Activated CD4-positive, alpha-beta T cell treated with anti-CD3 and anti-CD28 coated beads, Interleukin-2, amount 50 U/mL, for 24 hours (primary cell): ENCODE measurements at places on chromosomes 5 and 9.

DNA sequence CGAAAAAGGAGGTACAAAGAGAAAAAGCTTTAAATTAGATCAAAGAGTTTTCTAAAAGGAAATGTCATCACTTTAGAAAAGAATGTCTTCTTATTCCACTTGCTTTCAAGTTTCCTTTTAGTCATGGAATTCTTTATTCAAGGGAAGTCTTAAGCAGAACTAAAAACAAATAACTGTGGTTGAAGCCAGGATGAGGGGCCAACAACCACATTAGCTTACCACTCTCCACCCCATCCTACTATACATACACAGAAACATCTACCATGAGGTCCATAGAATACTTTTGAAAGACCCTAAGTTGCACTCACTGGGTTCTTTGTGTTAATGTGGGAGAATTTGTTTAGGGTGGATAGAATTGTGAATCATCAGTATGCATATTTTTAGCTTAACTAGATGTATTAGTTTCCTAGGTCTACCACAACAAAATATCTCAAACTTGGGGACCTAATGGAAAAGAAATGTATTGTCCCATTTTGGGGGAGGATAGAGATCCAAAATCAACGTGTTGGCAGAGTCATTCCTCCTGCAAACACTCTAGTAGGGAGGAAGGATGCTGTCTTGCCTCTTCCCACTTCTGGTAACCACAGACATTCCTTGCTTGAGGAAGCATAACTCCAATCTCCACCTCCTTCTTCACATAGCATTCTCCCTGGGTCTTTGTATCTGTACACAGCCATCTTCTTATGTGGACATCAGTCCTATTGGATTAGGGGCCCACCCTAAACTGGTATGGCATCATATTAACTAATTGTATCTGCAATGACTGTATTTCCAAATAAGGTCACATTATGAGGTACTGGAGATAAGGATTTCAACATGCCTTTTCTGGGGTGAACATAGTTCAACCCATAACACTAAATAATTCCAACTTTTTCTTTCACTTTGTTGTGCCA, 239.4 kb downstream of the LURAP1L start:
- no peak for DNase-seq

DNA sequence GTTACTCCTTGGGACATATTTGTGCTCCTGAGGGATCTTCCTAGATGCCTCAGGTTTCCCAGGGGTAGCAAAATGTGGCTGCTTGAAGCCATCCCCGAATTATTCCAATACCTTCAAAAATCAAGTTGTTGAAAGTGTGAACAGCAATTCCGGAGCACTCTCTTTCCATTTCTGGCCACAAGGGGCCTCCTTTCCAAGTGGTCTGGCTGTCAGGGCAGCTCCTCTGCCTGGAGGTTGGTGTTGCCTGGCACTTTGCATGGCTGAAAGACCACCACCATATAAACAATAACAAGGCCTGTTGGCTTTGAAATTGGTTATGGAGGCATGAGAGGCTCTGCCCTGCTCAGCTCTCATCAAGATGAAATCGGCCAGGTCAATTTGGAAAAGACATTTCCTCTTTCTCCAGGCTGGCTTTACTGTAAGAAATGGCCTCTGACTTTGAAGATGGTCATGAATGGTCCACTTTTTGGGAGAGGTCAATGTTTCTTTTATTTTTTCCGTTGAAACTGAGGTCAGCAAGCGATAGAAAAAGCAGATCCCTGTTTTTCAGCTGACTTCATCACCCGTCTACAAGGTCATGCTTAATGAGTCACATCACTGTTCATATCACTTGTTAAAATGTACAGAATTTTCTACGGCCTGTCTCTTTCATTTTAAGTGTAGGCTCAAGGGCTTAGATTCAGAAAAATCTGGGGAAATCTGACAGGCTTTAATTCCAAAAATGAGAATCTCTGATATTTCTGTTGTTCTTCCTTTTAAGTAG, 481.1 kb upstream of the ZNF608 start:
- DNase-seq, result no peak

DNA sequence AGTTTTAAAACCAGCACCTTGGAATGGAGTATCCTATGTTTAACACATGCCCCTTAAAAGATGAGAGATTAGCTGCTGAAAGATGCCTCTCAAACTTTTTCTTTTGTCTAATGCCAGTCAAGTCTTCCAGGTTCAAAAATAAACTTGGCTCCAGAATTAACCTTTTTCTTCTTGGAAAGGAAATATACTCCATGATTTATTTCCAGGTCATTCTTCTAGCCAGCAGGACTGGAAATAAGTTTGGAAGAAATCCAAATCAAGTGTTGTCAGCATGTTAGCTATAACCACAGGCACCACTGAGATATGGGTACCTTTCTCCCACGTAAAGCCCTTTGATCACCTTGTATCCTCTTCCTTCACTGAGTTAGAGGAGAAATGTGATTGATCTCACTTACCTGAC, 56.1 kb downstream of the NLN start:
- no peak for DNase-seq

GRCh38 chr9:132287256-132287760, 67.5 kb downstream of the SETX start:
- no peak for DNase-seq

DNA sequence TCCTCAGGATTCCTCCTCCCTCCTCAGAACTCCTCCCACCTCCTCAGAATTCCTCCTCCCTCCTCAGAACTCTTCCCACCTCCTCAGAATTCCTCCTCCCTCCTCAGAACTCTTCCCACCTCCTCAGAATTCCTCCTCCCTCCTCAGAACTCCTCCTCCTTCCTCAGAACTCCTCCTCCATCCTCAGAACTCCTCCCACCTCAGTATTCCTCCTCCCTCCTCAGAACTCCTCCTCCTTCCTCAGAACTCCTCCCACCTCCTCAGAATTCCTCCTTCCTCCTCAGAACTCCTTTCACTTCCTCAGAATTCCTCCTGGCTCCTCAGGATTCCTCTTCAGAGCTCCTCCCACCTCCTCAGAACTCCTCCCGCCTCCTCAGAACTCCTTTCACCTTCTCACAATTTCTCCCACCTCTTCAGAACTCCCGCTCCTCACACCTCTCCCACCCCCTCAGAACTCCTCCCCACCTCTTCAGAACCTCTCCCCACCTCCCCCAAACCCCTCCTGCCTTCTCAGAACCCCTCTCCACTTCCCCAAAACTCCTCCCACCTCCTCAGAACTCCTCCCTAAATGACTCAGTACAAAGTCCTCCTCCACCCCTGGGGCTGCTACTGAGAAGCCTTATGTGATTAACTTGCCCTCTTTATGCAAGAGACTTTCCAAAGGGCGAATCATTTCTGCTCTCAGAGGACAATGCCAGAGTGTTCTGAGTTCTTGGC, 23.2 kb downstream of the SLC46A2 start:
- no peak for DNase-seq

DNA sequence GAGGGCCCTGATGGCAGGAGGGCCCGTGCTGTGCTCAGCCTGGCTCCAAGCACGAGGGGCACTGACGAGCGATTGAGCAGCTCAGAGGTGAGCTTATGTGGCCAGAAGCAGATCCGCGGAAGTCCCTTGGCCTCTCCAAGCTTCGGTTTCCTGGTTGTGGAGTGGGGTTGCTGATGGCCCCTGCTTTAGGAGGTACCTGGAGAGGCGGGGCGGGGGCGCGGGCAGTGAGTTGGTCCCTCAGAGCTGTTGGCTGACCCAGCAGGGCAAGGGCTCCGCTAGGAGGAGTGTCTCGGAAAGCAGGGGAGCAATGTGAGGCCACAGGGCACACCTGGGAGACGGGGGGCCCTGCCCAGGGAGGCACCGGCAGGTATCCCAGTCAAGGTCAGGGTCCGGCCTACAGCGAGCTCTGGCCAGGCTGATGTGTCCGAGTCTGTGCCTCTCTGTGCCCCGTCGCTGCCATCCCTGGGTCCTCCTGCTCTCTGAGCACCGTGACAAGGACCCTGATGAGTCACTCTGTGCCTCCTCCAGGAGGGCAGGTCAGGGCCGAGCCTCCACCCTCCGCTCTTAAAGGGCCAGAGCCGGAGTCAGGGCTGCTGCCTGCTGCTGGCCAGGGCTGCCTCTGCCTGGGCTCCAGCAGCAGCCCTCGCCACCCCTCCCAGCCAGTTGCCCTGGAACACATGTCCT, 14.8 kb downstream of the NCS1 start:
- DNase-seq, result no peak

DNA sequence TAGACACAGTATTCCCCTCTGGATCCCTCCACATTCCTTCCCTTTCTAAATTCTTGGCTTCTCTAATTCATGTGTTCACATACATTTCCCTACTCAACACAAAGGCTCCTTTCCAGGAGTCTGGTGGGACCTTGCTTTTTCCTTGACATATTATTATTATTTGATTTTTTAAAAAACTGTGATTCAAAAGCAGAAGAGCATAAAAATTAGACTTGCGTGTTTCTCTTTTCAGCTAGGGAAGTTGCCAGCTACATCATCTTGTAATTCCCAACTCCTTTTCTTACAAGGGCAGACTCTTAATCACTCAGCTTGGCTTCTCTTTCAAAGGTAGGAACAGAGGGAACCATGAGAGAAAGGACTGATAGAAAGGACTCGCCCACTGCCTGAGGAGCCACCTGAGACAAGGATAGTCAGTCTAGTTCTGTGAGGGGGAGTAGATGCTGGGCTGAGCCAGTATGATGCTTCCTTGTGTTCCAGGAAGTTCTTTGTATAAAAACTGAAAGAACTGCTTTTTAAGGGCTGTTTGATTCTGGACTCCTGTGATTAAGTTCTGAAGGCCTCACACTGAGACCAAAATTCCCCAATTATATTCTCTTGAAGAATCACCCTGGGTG, 51.0 kb upstream of the DPYSL3 start:
- no peak for DNase-seq

DNA sequence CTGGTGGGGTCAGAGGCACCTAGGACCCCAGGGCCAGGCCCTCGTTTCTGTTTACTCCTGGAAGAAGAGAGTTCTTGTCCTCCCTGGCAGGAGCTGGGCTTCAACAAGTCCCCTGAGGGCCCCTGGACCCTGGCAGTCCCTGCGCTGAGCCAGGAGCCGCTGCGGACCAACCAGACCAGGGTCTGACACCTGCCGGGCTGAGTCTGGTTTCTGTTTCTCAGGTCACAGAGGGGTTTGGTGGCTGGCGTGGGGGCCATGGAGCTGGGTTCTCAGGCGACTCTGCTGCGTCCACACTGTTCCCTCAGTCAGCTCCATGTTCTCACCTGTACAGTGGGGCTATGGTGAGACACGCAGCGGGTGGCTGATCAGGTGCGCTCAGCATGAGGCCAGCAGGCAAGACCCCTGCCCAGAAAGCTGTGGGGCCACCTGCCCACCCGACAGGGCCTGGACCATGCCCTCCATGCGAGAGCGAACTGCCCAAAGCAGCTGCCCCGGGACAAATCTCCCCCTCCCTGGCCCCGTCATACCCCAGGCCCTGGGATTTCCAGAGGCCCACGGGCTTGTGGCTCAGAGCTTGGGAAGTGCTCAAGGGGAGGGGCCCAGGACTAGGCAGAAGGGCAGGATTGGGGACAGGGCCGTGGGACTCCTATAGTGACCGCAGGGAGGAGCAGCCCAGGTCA, 17.9 kb upstream of the NOTCH1 start:
- no peak for DNase-seq

- DNase-seq, result no peak
These were observed 227.3 kb downstream of the LURAP1L start for GRCh38 chr9:13001989-13002580.

DNA sequence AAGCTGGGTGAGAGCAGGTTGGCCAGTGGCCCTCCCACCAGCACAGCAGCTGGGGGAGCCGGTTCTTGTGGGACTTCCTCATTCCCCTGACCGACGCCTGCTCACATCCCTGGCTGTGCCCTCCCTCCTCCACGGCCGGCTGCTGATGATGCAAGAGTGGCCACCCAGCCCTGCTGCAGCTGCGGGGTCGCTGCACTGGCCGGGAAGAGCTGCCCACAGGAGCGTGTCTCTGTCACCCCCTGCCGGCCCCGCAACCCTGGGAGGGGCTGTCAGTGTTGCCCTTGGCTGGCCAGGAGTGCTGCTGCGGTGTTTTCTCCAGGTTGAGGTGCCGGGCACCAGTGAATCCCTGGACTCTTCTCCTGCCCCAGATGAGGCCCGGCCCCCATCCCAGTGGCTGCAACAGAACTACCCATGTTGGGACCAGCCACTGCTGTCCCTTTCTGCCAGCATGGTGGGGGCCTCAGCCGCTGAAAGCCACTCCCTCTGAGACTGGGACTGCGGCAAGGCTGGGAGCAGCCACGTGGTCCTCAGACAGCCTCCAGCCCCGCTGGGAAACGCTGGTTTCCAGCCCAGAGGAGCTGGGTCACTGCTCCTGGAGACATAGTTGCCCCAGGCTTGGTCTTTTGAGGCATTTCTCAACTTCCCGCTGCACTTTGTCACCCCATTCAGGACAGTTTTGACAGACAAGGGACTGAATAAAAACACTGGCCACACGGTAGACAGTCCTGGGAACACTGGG, 739 bp downstream of the CARD9 start:
- DNase-seq, result no peak

DNA sequence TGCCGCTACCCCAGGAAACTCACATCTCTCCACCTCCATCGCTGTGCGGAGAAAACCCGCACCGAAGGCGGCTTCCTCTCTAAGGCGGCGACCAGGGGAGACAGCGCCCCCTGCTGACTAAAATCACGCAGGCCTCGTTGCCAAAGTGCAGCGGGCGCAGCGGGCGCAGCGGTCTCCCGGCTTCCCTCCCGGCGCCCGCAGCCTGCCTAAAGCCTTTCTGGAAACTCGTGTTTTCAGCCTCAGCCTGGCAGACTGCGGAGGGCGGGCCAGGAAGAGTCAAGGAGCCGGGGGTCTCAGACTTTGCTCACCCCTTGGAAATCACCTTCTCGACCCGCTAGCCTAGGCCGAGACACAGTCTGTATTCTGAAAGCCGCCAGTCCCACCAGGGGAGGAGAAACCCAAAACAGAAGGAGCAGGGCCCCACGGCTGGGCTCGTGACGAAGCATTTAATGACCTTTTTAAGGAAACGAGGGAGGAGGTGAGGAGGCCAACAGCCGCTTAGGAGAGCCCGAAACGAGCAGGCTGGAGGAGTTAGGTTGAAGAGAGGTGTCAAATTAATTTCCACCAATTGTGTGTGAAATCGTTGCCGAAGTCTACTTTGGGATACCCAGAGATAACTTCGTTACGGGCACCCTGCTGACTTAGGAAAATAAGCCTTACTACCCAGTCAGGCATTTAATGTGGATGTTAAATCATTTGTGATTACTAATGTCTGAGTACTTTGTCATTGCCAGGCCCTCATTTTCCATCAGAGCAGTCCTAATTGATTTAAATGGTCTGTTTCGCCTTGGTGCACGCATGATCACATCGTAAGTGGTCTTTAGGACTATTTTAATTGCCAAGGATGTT, 7.3 kb upstream of the FOXB2 start:
- DNase-seq, result peak; percentile 39

DNA sequence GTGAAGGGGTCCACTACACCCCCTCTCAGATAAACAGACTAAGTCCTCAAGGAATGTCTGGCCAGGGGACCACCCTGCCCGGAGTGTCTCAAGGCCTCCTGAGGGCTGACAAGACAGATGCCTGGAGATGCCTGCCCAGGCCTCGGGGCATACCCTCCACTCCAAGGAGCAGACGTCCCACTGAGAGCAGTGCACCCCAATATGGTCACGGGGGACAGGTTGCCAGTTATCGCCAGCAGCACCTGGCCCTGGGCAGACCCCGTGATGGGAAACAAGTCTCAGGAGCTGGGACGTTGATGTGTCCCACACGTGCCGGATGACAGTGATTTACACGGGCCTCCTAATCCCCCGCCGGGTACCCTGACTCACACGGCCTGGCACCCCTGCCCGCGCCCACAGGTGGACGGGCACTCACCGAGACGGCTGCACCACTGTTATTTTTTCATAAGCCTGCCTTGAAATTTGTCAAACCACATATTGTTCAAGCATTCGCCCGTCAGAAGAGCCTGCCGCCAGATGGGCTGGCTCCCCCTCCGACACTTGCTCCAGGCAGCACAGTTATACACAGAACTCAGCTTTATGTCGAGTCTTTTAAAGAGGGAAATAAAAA, 43.9 kb downstream of the BARX1 start:
- DNase-seq, result no peak
